ENCODE measurements at places on chromosomes 12 and 14.
A peak's percentile ranks its signal among the peaks of the same experiment; 100 is the strongest.

- DNase-seq: no peak
These were observed 729 bp upstream of the M6PR start for GRCh38 chr12:8950221-8950527.

DNA sequence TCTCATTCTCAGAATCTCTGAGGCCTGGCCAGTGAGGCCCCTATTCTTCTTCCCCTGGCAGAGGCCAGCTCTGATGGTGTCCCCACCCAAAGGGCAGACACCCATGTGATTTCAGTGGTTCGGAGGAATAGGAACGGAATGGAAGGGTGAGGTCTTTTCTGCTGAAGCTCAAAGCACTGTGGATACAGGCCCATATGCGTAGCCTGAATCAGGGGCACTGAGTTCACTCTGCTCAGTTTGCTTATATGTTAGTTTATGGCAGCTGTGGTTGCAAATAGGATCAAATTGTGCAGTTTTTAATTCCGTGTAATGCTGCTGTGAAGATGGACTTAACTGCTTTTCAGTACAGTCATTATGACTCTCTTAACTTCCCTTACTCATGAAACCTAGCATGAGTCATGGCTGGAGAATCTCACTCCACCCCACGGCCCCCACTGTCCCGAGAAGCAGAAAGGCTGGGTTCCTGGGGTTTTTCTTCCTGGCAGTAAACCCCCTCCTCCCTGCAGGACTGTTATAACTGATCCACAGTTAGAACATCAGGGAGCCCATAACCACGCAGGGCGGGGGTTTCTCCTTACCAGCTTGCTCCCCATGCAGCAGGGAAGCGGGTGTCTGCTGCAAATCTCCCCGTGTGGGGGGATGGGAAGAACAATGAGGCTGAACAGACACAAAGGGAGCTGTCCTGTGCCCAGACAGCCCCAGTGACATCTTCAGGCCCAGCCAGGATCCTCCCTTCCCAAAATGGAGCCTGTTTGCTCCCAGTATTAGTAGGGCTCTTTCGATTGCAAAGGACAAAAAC lies 122.7 kb downstream of the SLC38A6 start:
- peak; percentile 32 for DNase-seq

GRCh38 chr12:18658829-18659228 lies 79.0 kb downstream of the PLCZ1 start:
- no peak for DNase-seq

DNA sequence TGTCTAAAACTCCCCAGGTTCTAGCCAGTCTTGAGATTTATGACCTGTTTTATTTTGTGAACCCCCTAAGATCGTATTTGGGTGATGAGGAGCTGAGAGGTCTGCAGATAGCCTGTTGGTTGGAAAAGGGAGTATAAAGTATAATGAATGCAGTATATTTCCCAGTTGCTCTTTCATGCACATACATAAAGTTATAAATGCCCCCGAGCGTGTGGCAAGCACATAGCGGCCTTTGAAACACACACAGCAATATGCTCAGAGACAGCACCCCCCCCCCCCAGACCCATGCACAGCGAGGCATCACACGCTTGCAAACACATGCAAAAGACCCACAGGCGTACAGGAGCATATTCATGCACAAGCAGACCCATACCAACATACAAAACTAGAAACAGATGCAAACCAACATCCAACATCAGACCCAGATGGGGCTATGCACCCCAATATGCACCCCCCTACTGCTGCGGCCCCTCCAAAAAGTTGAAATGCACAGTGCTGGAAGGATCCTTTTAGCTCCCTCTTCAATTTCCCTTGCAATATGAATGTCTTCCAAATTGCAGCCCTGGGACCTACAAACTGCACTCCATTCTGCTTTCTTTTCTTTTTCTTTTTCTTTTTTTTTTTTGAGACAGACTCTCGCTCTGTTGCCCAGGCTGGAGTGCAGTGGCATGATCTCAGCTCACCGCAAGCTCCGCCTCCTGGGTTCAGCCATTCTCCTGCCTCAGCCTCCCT lies 82.2 kb upstream of the TBX3 start:
- DNase-seq: no peak

GRCh38 chr12:96447256-96447655 lies 42.1 kb upstream of the CFAP54 start:
- peak; percentile 42 for DNase-seq

DNA sequence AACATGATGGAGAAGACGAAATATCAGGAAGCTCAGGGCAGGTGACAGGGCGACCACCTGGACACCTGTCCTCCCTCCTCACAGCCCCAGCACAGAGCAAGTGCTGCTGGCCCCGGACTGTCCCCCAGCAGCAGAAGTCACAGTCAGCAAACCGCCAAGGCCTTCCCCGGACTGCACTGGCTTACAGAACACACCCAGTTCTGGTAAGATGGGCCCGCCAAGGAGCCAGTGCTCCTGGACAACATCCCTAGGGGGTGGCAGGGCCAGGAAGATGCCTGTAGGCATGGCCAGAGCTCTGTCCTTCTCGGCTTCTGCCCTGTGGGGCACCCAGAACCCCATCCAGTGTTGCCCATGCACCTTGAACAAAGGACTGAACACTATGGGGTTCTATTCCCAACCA lies 77.9 kb downstream of the BCL11B start:
- DNase-seq: no peak

Data from hematopoietic multipotent progenitor cell treated with erythropoietin and hydrocortisone succinate and interleukin-3 and kit ligand, for 4 days (in vitro differentiated cells).